Activated naive CD4-positive, alpha-beta T cell (primary cell): ENCODE measurements at places on chromosomes 16 and 17.
A peak's percentile ranks its signal among the peaks of the same experiment; 100 is the strongest.

- no peak for DNase-seq
Measured at GRCh38 chr16:8742068-8742467, 55.4 kb downstream of the TMEM186 start.

- no peak for DNase-seq
Measured at GRCh38 chr17:32116937-32117336, 25.4 kb upstream of the RHOT1 start.

DNA sequence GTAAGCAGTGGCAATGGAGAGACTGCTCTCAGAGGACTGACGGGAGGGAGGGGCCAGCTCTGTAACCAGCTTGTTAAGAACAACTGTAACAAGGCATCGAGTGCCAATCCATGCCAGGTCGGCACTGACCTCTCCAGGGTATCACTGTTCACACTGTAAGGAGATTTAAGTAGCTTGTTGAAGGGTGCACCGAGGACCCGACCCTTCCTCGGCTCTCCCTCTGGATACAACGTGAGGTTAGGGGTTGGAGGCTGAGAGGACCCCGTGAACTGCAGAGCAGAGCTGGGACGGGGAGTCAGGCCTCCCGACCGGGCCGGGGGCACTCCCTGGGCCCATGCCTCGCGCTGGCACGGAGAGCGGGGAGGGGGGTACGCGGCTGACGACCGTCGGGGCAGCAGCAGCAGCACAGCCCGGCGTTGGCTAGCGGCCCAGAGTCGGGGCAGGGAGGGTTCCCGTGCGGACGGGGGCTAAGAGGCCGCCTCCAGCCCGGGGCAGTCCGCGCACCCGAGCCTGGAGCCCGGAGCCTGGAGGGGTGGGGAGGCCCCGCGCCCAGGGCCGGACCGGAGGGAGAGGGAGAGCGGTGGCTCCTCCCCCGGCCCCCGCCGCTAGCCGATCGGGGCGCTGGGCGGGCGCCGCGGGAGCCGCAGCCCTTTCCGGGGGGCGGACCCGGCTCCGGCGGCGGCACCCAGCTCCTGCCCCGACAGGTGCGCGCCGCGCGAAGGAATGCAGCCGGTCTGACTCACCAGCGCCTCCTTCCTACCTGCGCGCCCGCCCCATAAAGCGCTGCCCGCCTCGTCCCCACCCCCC lies at the start of gene ITGB4:
ITGB4 (plus strand) TSS at position 804 of the 807 bp plus-strand sequence. CDS start 3,245 bp downstream, outside the sequence.
- no peak for DNase-seq

DNA sequence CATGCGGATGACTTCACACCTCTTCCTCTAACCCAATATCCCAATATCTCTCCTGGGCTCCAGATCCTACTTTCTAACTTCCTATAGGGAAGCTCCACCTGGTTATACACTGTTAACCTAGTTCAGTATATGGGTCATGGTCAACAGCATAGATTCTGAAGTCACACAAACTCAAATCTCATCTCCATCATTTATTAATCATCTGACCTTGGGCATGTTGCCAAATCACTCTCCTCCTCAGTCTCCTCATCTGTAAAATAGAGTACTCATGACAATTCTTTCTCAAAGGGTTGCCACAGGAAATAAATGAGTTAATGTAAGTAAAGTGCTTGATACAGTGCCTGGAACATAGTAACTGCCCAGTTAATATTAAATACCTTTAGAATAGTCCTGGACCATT lies 593 bp upstream of the CD300E start:
- no peak for DNase-seq

DNA sequence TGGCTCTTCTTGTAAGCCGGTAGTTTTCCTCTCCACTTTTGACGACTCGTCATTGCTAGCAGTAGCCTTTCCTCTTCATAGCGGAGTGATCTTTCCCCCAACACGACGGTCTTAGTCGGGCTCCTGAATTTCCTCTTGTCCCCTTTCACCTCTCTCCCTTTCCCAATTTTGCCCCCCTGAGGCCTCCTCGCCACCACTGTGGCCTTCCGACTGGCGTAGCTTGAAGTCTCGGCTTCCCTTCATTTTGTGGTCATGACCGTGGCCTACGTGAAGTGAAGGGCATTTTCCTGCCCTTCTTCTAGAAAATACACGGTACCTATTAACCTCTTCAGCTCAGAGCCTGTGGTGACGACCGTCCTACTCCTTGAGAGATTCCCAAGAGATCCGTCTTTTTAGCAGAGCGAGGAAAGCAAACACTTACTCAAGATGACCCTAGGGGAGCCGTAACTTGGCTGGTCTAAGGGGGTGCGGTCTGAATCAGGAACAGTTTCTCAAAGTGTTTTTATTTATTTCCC lies 787 bp downstream of the PRKAR1A start:
- no peak for DNase-seq

DNA sequence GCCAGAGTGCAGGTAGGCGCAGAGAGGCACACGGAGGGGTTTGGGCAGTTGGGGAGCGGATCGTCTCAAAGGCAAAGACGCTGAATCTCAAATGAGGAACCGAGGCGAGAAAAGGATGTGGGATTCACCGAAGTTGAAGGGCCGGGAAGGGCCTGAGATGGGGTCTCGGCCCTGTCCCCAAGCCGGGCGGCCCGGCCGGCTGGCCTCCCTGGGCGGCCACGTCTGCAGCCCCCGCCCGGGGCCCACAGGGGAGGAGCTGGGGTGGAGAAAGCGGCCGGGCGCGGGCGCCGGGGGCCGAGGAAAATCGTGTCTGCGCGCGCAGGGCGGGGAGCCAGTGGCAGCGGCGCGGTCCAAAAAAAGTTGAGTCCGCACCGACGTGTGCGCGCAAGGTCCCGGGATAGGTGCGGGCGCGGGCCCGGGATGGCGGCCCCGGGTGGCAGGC lies 458 bp downstream of the SLC12A4 start:
- DNase-seq = peak; percentile 21

GRCh38 chr17:4490109-4490591 lies 8.5 kb upstream of the SPNS2 start:
- no peak for DNase-seq

GRCh38 chr17:27993723-27994310 lies 48.7 kb upstream of the NLK start:
- no peak for DNase-seq

GRCh38 chr17:2419486-2419885 lies 18.6 kb upstream of the MNT start:
- no peak for DNase-seq

- DNase-seq = no peak
Measured at GRCh38 chr17:12821376-12821940, 32.2 kb downstream of the ARHGAP44 start.

DNA sequence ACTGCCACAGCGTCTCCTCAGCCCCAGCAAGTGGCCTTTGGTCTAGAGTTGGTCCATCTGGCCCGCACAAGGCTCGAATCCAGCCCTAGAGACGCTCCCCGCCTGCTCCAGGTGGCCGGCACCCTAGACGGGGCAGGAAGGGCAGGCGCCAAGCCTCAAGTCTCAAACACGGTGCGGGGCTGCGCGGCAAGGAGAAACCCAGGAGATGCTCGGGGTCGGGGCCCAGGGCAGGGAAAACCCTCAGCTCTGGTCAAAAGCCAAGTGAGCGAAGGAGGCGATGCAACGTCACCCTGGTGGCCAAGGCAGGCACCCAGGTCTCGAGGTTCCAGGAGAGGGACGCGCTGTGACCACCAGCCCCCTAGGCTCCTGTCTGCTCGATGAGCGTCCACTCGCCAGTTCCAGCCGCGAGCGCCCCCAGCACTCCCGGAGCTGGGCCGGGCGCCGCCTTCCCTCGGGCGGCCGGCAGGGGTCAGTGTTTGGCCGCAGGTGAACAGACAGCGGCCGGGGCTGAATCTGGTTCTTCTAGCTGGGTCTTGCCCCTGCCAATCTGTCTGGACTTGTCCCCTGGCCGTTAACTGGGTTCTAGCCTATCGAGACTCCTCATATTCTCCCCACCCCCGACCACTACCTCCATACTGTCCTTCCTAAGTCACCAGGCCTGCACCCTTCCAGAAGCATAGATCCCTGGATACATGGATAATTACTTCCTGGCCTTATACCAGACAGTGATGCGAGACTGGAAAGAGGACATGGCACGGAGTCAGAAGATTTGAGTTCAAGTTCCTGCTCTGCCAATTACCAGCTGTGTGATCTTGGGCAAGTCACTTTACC lies 44.0 kb downstream of the PRAC1 start:
- peak; percentile 51 for DNase-seq

GRCh38 chr16:11032922-11033291 lies 88.5 kb downstream of the CLEC16A start:
- DNase-seq = no peak

GRCh38 chr16:14098081-14098480 lies 27.0 kb downstream of the MRTFB start:
- no peak for DNase-seq

- no peak for DNase-seq
Measured at GRCh38 chr16:73151225-73151624, 103.3 kb upstream of the ZFHX3 start.

GRCh38 chr16:28912558-28912957 lies 12.5 kb downstream of the RABEP2 start:
- DNase-seq = no peak

- no peak for DNase-seq
Measured at GRCh38 chr17:73288534-73289302, 23.1 kb downstream of the CDC42EP4 start.

DNA sequence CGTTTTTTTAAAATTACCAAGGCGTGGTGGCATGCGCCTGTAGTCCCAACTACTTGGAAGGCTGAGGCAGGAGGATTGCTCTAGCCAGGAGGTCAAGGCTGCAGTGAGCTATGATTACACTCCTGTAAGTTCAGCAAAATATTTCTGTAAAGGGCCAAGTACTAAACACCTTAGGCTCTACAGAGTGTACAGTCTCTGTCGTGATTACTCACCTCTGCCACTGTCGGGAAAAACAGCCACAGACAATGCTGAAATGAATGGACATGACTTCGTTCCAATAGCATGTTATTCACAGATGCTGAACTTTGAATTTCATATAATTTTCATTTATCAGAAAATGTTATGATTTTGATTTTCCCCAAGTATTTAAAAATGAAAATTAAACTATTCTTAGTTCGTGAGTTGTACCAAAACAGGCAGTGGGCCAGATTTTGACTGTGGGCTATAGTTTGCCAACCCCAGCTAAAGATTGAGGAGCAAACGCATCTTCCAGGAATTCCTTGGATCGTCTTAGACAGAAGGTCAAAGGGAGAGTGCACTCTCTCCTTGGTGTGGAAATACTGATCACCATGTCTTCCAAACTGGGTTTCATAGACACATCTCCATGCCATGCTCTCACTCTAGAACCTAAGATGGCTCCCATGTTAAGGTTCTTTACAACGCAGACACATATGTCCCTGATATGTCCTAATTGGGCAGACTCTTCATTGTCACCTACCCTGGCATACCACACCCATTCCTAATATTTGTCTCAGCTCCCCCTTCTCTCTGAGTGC lies 89.5 kb downstream of the MARF1 start:
- DNase-seq = no peak

DNA sequence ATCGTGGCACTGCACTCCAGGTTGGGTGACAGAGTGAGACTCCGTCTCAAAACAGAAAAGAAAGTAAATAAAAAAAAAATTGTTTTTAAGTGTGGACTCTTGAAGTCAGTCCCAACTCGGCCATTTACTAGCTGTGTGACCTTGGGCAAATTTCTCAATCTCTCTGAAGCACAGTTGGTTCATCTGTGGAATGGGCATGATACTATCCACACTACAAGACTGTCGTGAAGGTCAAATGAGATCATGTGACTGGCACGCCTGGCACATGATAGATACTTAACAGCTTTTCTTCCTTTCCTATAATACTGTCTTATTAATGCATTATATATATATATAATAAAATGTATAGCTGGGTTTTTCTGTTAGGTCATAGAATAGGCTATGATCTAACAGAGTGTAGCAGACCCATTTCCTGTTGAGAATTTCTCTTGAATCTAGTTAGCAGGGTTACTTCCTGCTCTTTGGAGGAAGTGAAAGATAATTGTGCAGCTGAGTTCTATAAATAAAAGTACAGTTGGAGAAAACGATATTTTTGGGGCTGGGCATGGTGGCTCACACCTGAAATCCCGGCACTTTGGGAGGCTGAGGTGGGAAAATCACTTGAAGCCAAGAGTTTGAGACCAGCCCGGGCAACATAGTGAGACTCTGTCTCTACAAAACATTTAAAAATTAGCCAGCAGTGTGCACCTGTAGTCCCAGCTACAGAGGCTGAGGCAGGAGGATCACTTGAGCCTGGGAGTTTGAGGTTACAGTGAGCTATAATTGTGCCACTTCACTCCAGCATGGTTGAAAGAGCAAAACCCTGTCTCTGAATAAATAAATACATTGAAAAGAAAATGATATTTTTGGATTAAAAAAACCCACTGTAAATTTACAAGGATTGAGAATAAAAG lies 7.3 kb downstream of the MILR1 start:
- no peak for DNase-seq

- DNase-seq = no peak
Measured at GRCh38 chr17:64095144-64095882, 34.6 kb downstream of the ERN1 start.

- no peak for DNase-seq
Measured at GRCh38 chr16:995087-995486, 13.5 kb downstream of the SOX8 start.

DNA sequence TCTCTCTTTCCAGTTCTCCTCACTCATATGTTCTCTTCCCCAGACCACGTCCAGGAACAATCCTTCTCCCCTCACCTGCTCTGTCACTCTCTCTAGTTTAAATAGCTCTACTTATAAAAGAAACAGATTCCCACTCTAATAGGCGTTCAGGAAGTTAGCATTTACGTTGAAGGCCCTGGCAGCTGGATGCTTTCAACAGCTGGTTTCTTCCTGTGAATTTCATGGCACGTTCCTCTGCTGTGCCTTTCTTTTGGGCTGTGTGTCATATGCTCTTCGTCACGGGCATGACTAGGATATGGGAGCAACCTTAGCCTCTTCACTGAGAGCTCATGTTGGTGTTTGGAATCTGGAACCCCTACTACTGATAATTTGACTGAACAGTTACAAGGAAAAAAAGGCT lies 73.2 kb downstream of the ZNF18 start:
- DNase-seq = no peak

DNA sequence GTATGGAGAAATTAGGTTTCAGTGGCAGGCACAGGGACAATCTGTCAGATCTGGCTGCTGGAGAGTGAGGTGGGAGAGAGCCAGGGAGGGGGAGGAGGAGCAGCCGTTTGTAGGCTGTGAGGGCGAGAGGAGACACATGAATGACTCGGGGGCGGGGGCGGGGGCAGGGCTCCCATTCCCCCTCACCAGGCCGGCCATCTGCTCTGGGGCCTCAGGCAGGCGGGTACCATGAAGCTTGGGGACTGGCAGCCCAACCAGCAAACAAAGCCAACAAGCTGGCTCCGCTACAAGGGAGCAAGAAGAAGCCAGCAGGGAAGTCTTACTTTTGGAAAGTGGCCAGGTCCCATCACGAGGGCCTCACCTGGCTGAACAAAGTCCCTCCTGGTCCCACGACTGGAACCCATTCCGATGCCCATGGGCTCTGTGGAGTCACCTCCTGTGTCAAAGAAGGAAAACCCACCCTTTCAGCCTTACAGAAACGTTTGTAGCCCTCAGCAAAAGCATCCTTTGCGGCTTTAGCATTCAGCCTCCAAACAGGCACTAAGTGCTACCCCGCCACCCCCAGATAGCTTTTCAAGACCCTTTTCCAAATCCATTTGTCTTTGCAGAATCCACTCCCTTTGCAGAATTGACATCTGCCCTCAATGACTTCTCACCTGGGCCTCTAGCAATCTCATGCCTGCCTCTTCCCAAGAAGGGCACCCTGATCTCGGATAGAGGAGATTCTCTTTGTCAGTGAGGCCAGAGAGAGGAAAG lies 9.2 kb upstream of the SSTR2 start:
- DNase-seq = no peak

- no peak for DNase-seq
Measured at GRCh38 chr16:51184702-51185433, 33.8 kb upstream of the SALL1 start.

- no peak for DNase-seq
Measured at GRCh38 chr17:61294777-61295176, 104.9 kb upstream of the TBX2 start.

GRCh38 chr17:6430769-6431168 lies 4.2 kb downstream of the AIPL1 start:
- DNase-seq = no peak
